ENCODE measurements at places on chromosomes 2 and 18.
A peak's percentile ranks its signal among the peaks of the same experiment; 100 is the strongest.

DNA sequence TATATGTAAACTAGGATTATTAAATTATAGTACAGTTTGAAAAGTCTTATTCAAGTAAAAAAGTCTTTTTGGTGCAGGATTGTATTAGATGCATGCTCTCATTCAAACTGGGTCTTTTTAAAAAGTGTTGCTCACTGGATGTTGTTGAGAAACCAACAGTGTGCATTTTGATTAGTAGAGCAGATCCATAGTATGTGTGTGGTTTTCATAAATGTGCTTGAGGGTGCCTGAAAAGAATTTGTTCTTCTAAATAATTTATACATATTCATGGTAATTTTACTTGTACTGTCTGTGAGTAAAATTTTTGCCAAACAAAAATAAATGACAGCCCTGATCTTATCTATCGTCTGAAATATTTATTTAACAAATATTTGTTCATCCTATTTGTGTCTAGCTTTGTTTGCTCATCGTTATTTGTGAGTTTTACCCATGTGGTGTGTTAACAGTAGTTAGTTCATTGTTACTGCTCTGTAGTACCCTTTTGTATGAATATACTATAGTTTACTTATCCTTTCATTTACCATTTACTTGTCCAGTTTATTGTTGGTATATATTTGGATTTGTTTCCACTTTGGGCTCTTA is 50.4 kb downstream of the PTPN4 start:
- DNase-seq, result no peak

GRCh38 chr2:27092696-27093429 is 6.3 kb downstream of the KHK start:
- no peak for DNase-seq

GRCh38 chr2:214837466-214837865 is 28.0 kb upstream of the BARD1 start:
- no peak for DNase-seq

DNA sequence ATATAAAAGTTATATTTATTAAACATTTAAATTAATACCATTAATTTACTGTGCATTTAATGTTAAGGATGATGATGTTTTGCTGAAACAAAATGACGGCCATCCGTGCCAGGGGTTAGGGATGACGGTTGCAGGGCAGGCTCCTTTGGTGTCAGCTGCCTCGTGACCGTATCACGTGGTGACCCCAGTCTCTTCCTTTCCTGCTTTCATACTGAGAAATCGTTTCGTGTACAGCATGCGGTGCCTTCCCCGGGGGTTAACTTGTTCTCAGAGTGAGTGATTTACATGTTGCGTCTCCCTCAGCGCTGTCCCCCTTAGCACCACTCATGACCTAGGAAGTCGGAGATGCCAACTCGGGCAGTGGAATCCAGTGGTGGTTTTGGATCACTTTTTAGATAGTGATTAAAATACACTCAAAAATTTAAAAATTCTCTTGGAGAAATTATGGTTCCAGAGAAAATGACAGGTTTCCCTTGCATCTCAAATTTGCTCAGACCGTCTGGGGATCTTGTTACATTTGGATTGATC is 290.8 kb downstream of the GBX2 start:
- no peak for DNase-seq

DNA sequence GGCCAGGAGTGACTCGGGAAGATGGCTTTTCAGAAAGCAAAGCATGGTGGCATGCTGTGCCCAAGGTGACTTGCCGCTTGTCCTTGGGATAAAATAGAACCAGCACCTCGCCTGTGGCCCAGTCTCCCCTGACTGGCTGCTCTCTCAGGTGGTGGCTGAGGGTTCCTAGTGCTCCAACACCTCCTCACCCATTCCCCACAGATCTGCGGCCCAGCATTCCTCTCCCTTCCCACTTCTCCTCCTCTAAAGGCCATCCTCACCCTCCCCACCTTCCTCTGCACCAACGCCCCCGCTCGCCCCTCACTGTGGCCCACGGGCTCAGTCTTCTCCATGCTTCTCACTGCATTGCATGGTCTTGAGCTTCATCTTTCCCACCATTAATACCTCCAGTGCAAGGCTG is 132.4 kb downstream of the PXDN start:
- no peak for DNase-seq

DNA sequence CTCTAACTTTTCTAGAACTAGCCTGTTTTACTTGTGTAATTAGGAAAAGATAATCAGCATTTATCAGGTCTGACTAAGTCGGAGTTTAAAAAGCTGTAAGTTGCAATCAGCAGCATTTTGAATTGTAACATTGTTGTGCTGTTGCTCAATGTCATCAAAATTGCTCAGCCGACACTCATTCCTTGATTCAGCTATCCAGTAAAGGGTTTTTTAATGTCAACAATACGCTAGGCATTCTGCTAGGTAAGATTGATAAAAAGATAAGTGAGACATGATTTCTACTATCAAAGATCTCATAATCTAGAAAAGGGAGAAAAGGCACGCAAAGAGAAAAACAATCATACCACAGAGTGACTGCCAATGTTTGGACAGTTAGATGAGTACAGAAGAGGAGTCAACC is 327.1 kb upstream of the CDH2 start:
- no peak for DNase-seq

GRCh38 chr2:195304310-195304709 is 352.7 kb upstream of the SLC39A10 start:
- DNase-seq, result no peak

DNA sequence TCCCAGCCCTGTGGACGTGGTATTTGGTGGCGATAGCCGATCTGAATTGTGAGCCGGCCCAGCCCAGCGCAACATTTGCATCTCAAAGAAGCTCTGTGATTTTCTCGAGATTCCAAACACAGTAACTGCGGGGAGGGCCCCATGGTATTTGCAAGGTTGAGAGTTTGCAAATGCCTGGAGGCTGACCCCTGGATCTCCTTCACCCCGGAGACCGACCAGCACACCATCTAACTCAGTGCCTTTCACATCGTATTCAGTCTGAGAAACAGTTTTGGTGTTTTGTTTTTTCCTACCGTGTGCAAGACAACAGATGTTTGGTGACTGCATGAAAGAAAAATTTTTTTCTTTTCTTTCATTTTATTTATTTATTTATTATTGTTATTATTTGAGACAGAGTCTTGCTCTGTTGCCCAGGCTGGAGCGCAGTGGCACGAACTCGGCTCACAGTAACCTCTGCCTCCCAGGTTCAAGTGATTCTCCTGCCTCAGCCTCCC is 40.3 kb downstream of the MYCN start:
- DNase-seq, result no peak

DNA sequence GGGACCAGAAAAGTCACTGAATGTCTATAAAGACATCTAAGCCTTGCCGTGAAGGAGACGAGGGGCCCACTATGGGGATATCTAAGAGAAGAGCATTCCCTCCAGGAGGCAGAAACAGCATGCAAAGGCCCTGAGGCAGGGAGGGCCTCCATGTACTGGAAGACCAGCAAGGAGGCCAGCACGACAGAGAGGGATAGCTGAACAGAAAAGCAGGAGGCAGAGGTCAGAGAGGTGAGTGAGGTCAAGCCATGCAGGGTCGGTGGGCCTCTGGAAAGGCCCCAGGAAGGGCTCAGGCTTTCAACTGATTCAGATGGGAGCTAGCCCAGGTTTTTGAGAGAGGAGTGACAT is 5.7 kb downstream of the TRABD2A start:
- no peak for DNase-seq

DNA sequence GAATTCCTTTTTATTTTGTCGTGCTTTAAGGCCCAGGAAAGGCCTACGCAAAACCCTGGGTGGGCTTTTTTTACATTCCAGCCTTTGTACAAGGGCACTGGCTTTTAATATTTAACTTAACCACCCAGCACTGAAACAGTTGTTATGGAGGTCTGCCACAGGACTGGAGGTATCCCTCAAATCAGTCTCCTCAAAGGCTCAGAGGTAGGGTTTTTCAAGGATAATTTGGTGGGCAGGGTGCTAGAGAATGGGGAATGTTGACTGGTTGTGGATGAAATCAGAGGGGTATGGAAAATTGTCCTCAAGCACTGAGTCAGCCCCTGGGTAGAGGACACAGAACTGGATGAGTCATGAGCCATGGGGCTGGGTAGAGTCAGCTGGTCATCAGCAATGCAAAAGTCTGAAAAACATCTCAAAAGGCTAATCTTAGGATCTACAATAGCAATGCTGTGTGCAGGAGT is 443.1 kb downstream of the THSD7B start:
- no peak for DNase-seq

- no peak for DNase-seq
Observed at GRCh38 chr2:68918497-68918896, 34.2 kb downstream of the GKN2 start.

DNA sequence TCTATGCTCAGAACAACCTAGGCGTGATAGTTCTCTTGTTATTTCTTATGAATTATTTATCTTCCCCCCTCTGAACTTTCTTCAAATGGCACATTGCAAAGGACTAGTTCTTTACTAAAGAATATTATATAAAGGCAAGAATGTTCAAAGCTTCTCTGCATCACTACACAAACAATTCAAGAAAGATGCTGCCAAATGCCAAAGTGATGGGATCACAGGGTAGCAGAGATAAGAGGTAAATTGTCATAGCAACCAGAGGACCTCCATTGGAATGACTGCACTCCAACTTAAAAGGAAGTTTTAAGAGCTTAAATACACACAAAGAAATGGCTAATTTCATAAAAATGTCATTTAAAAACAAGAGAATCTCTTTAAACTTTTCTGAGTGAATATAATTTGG is 72.8 kb downstream of the AQP4 start:
- no peak for DNase-seq

- no peak for DNase-seq
Observed at GRCh38 chr2:239424337-239425045, 23.7 kb upstream of the HDAC4 start.

GRCh38 chr2:180571559-180571958 is 408.8 kb upstream of the UBE2E3 start:
- DNase-seq, result no peak

- no peak for DNase-seq
Observed at GRCh38 chr2:40352041-40352702, 99.7 kb downstream of the SLC8A1 start.

- DNase-seq, result no peak
Observed at GRCh38 chr18:14959550-14959949, 211.6 kb downstream of the ANKRD30B start.

DNA sequence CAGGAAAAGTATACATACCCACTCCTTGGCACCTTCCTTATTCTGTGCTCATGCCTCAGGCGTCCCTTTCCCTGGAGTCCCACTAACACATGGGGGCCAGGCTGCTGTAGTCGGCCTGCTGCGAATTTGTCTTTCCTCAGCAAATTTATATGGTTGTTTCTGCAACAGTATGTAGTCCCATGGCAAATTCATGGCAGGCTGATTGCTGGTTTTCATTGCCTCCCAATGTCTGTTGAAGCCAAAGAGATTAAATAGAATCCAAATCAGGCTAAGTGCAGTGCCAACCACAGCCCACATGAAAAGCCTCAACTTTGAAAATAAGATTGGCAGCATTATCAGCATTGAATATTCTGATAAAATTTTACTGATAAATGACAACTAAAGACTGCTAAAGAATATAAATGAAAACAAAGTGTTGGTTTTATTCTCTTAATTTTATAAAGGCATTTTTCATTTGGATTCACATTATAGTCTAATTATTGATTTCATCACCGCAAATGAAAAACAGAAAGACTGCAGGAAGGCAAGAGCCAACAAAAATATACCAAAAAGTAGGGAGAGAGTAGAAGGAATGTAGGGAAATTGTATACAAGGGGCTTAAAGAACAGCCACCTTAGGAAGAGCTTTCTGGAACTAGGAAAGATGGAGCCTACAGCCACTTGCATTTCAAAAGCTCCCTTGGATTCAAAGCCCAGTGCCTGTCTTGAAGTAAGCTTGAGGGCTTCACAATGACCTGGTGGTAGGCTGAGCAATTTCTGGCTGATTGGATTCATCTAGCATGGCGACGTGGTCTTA is 283.7 kb upstream of the MMADHC start:
- no peak for DNase-seq

DNA sequence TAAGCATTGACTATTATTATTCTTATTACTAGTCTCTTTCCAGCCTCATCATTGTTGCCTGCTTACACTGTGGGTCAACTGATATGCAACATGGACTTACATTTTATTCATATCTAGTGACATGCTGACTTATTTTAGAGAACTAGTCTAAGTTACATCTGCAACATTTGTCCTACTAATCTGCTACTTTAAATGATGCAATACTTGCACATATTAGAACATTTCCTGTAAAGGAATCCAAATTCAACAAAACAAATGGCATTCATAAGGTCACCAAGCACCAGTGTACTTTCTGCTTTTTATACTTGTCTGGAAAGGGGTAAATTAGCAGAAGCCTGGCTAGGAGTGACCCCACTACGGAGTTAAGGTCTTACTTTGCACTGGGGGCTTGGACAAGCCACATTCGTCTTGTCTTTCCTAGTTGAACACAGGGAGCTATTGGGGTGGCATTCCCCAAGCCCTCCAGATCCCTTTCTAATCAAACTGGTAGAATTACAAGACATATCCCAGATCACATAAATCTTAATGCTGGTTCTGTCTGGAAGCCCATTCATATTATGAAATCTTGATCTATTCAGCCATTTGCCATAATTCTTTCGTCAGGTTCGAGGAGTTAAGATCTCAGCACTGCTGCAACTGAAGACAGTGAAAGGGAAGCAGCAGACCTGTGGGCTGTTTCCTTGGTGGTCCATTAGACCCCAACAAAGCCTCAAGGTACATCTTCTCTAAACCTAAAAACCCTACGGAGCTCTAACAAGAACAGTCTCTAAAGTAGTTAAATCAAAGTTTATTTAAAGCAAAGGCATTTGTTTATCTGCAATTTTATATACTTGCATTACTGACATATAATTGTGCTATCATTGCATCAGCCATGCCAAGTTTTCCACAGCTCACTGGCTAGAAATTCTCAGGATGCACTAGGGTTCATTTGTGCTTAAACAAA is 49.9 kb upstream of the RTN4 start:
- no peak for DNase-seq

DNA sequence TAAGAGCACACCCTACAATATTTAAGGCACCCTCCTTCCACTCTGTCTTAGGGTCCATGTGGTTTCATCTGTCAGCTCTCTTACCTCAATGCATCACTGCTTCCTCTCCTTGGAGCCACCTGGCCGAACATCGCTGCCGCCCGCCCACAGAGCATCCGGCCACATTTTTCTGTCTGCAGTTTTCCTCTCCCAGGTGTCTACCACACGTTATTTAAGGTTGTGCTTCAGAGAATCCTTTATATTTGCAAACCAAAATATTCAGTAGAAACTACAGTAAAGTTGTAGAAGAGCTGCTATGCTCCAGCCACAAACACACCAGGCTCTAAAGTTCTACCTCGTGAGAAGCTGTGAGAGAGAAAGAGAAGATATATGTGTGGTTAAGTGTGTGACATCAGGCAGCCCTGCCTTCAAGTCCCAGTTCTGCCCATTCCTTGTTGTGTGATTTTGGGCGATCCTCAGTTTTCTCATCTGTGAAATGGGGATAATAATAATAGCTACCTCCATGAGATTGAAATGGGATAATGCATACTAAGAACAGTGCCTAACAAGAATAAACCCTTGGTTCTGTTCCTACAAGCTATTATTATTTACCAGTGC is 4.9 kb upstream of the STK17B start:
- DNase-seq, result peak; percentile 74

DNA sequence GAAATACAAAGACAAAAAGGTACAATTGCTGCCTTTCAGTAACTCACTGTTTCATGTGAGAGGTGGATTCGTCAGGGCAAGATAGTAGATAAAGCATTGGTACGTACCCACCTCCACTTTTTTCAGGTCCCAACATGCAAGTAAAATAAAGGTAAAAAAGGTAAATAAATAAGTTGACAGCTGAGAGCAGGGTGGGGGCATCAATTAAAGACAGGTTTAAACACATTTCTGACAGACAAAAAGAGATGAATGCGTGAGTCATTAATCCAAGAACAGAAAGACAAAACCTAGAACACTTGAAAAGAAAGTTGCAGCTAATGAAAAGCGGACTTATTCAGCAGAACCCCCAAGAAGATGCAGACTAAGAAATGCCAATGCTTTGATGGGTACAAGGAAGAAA is 979.6 kb upstream of the CDH2 start:
- no peak for DNase-seq

Measured in stimulated activated naive CD4-positive, alpha-beta T cell treated with Interleukin-2 at 50 U/mL for 16 hours (primary cell).